Activated gamma-delta T cell treated with anti-CD3 and anti-CD28 coated beads, Interleukin-2, amount 50 U/mL, for 16 hours (primary cell): ENCODE measurements at places on chromosomes 7 and 10.
A peak's percentile ranks its signal among the peaks of the same experiment; 100 is the strongest.

DNA sequence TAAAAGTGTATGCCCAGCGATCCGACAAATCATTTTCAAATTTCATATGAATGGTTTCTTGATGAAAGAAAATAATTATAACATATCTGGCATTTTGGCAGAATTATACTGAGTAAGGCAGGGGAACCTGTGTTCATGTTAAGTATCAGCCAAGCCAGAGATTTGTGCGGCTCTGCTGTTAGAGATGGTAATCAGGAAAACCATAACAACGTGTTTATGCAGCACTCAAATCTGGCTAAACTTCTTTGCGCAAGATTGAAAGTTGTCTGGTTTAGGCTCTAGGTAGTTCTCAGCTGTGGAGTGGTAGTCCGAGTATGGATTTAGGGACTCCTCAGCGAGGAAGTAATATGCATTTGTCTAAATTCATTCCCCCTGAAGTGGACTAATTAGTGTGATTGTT lies 8.9 kb upstream of the CTBP2 start:
- DNase-seq, result no peak

DNA sequence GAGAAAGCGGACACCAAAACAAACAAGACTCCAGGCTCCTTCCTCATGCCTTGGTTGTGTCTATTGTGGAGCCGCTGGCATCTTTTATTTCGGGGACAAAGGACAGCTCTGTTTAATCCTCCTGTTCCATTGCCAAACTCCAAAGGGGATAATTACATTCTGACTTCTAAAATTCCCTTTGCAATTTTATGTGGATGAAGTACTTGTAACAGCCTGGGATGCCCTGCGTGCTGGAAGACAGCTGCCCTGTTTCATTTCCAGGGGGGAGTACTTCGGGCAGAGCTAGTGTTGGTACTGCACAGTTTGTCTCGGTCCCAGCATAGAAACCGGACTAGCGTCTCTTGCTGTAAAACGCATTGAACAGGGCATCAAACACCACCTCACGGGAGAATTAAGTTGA lies 90.9 kb downstream of the BAMBI start:
- DNase-seq, result no peak

DNA sequence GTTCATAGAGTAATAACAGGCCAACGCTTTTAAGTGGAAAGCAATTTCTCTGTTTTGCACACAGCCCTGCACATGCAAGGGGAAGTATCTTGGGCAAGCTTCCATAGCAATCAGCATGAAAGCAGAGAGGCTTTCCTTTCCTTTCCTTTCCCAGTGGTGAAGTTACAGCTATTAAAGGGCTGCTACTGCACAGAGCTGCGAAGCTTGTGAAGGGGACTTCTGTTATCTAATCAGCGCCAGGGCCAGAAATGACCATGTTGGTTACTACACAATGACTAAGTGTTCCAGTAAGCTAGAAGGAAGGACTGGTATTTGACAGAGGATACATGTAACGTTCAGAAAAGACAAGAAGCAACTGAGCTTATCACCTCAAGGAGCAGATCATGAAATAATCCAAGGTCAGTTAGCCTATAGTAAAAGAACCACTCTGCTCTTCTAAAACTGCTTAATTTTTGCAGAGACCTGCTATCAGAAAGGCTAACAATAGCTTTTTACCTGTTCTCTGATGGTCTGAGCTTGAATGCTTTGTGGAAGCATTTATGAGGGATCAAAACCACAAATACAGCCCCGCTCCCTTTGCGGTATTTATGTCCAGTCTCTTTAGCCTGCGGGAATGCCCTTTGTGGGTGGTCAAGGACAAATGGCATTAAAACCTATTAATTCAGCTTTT lies 45.9 kb downstream of the SGMS1 start:
- DNase-seq, result no peak

- DNase-seq, result no peak
Observed at GRCh38 chr7:24731313-24731712, 26.0 kb downstream of the GSDME start.

- DNase-seq, result no peak
Observed at GRCh38 chr10:119314486-119314885, 107.1 kb downstream of the GRK5 start.

GRCh38 chr7:88092676-88092999 lies 127.2 kb downstream of the SRI start:
- no peak for DNase-seq

- peak; percentile 44 for DNase-seq
Observed at GRCh38 chr10:12042409-12042796, 206 bp downstream of the UPF2 start.

DNA sequence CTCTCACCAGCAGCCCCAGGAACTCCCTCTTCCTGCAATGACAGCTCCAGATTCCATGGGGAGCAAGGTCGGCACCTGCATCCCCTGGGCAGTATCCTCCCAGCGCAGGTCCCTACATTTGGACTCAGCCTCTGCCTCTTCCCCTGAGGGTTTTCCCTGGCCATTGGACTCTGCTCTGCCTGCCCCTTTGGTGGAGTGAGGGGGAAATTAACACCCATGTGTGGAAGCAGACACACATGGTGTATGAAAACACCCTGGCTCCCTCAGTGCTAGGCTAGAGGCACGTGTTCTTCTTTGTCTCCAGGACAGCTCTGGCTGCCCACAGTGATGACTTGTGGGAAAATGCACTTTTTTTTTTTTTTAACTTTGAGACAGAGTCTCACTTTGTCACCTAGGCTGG lies 8.4 kb downstream of the PRF1 start:
- no peak for DNase-seq

GRCh38 chr7:24896031-24896501 lies 83.9 kb downstream of the OSBPL3 start:
- DNase-seq, result no peak

DNA sequence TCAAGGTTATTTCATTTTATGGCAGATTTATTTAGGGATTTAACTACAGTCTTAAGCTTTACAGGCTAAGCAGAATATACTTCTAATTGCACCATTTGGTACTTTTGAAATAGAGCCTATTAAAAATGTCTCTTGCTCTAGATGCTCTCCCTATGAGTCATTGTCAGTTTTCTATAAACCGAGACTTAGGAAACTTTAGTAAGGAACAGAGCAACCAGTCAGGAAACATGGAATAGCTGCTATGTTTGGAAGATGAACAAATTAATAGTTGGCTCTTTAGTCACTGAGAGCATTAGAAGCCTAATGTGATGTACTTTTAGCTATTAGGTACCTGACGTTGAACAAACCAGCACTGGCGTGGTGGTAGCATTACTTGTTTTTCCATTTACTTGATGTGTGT lies 35.3 kb downstream of the INPP5F start:
- DNase-seq, result no peak

DNA sequence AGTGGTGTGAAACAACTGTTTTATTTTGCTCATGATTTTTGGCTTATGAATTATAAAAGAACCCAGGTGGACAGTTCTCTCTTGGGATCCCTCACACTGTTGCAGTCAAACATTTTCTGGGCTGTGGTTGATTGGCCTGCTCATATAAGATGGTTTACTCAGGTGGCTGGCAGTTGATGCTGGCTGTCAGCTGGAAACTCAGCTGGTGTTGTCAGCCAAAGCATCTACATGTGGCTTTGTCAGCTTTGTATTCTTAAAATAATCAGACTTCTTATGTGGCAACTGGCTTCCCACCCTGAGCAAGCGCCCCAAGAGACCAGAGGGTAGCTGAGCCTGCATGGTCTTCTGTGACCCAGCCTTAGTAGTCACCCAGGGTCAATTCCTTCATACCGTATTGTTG lies 534.7 kb downstream of the NRG3 start:
- no peak for DNase-seq

DNA sequence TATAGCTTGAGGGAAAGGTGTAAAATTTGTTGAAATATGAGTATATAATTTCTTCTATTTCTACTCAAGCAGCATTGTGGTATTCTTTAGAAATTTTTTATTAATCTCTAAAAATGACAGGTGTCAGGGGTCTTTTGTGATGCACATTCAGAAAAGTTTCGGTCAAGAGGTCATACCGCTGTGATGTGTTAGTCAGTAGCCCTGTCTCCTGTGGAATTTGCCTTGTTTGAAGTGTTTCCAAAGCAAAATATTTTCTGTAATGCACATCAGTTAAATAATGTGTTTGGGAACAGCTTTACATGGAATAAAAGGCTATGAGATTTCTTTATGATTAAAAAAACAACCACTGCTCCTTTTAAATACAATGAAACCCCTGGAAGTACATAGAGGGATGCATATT lies 35.8 kb downstream of the FOXP2 start:
- no peak for DNase-seq

GRCh38 chr7:80277434-80278427 lies 143.1 kb downstream of the GNAI1 start:
- DNase-seq, result no peak

GRCh38 chr7:46942574-46942973 lies 639.3 kb downstream of the TNS3 start:
- no peak for DNase-seq

GRCh38 chr7:28773423-28774145 lies 184.5 kb downstream of the TRIL start:
- DNase-seq, result no peak

- no peak for DNase-seq
Observed at GRCh38 chr10:102779680-102780526, 36.2 kb downstream of the WBP1L start.

GRCh38 chr10:94315024-94315451 lies 47.7 kb downstream of the NOC3L start:
- DNase-seq, result no peak

DNA sequence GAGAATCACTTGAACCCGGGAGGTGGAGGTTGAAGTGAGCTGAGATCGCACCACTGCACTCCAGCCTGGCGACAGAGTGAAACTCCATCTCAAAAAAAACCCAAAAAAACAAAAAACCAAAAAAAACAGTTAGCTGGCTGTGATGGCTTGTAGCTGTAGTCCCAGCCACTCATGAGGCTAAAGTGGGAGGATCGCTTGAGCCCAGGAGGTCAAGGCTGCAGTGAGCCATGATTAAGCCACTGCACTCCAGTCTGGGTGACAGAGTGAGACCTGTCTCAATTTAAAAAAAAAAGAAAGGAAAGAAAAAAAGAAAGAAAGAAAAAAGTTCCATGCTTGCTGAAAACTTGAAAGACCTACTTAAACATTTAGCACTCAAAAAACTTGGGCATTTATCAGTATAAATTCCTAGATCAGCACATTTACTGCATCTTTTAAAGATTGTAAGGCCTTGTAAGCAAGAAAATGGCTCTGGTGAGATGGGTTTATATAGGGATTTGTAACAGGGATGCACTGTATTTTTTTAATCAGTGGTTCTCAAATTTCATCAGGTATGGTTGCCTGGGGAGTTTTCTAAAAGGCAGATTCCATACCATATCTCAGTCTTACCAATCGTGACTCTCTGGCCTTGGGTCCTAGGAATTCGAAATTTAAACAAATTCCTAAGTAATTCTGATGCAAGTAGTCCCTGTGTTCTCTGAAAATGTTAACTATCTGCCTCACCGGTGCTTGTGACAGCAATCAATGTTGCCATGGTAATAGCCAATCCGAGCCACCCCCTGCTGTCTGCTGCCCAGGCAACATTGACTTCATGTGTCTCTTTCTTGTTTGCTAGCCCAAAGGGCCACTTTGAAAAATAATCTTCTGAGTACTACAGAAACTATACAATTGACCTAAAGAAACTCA lies 11.5 kb upstream of the NT5C2 start:
- DNase-seq, result no peak

- no peak for DNase-seq
Observed at GRCh38 chr10:54585572-54585971, 215.5 kb downstream of the PCDH15 start.

DNA sequence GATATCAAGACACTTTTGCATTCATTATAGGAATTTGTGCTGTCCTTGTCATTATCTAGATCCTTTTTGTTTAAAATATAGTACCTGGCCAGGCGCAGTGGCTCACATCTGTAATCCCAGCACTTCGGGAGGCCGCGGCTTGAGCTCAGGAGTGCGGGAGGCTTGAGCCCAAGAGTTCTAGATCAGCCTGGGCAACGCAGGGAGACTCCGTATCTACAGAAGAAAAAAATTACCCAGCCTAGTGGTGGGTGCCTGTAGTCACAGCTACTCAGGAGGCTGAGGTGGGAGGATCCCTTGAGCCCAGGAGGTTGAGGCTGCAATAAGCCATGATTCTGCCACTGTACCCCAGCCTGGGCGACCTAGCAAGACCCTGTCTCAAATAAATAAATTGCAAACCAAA lies 621 bp upstream of the MORN4 start:
- DNase-seq, result no peak

GRCh38 chr7:118202061-118202460 lies 18.1 kb downstream of the LSM8 start:
- DNase-seq, result no peak

DNA sequence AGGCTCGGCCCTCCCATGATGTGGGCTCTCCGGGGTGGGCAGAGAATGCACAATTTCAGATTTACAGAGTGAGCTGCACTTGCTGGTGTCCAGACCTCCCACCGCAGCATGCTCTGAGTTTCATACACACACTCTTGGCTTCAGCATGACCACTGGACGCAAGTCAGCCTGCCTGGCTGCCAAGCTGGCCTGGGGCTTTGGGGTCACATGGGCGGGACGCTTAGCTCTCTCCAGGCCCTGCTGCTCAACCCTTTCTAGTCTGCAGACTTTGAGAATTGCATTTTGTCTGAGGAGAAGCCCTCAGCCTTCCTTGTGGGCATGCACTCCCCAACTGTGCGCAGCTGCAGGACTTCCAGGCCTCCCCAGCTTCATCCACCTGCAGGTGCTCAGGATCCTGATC lies 5.7 kb downstream of the CYP2E1 start:
- no peak for DNase-seq

DNA sequence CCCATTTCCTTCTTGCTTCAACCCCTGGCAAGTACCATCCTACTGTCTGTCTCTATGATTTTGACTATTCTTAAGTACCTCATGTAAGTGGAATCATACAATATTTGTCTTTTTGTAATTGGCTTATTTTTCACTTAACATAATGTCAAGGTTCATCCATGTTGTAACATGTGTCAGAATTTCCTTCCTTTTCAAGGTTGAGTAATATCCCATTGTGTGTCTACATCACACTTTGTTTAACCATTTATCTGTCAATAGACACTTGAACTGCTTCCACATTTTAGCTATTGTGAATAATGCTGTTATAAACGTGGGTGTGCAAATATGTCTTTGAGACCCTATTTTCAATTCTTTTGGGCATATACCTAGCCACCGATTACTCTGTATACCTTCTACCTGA lies 14.0 kb upstream of the CDK14 start:
- no peak for DNase-seq

DNA sequence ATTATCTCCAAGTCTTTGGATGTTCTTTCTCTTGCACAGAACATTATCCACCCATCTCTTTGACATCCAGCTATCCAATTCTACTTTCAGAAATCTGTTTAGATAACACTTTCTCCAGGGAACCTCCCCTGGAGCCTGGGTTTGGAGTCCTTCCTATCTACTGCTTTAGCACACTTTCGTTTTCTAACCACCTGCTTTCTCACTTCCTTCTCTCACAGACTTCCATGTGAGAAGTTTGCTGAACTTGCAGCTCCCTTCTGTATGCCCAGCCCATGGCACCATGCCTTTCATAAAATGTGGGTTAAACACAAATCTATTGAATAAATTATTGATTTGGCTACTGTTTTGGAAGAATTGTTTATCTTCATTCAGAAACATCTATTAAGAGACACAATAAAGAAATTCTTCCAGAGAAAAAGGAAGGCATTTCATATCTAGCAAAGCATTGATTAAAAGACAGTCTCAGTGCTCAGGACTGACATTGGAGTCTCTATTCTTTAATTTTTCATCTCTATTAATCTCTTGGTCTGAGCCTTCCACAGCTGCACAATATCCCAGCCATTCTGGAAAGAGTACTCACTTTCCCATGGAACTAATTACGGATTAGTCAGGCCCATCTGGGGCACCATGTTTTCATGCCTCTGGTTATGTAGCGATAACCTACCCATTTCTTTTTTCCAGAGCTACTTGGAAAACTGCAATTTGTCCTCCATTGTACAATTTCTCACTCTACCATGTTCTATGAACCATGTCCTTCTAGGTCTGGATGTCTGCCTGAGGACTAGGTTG lies 1077.3 kb downstream of the SORCS3 start:
- no peak for DNase-seq
